ENCODE measurements at places on chromosomes 12 and 14.

DNA sequence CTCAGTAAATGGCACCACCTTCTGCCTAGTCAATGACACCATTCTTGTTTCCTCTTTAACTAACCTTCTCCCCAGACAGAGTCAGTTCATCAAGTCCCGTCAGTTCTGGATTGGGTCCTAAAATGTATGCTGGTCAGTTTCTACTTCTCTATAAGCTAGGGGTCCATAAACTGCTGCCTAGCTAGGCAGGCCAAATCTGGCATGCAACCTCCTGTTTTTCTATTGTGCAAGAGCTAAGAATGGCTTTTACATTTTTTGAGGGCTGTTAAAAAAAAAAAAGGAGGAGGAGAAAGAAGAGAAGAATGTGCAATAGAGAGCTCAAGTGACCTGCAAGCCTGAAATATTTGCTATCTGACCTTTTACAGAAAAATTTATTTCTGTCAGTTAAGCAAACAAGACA, 6.4 kb upstream of the TMED10 start:
- DNase-seq, result no peak

DNA sequence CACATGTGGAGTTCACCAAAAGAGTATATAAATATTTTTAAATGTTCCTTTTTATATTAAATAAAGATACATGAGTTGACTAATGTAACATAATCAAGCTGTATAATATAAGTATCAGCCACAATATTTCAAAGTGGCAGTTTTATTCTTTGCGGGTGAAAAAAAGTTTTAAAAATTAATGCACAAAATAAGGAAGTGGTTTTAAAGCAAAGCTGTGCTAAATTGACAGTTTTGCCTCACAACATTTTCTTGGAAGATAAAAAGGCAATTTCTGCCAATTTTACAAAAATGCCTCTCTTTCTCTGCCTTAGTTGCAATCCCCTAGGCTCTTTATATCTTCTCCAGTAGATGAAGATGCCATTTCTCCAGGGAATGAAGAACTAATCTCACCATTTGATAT, 719.1 kb downstream of the C12orf50 start:
- DNase-seq, result no peak

DNA sequence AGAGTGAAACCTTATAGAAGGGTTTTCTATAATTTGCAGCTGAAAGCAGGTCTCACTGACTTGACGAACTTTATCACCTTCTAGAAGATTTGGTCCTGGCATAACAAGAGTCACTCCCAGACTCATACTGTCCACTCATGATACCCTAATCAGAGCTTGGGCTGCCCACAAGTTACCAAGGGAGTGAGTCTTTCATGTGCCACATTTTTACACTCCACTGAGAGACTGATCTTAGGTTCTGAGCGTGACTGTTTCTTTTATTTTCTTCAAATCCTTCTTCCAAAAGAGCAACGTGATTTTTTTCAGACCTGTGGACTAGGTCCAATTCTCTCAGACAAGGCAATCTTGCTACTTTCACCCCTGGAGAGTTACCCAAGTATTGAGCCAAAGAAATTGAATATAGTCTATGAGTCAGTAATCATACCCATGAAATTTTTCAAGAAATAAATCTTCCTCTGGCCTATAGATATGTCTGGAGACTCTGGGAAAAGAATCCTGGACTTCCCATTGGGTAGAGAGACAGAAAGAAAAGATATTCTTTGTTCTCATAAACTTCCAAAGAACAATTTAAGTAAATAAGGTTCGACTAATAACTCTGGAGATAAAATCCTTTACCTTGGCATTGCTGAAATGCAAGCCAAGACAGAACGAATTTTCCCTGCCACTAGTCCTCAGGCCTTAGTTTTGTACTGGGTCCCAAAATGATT, 26.9 kb downstream of the SIX1 start:
- DNase-seq, result no peak

GRCh38 chr14:100604121-100604501, 16.9 kb upstream of the BEGAIN start:
- no peak for DNase-seq

DNA sequence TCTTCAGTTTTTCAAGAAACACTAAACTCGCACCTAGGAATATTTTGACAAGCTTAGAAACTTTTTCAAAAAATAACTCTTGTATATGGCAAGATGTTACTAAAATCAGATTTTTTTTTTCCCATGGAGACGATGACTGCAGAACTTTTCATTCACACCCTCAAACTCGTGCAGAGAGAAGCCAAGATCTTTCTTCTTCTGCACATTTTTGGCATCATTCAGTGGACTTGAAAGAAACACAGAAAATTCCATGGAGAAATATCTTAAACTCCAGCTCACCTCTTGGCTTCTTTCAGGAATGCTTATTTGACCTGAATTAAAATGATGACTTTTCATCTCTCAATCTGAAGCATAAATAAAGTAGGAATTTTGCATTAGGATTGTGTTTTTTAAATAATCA, 919.4 kb downstream of the NRXN3 start:
- no peak for DNase-seq

DNA sequence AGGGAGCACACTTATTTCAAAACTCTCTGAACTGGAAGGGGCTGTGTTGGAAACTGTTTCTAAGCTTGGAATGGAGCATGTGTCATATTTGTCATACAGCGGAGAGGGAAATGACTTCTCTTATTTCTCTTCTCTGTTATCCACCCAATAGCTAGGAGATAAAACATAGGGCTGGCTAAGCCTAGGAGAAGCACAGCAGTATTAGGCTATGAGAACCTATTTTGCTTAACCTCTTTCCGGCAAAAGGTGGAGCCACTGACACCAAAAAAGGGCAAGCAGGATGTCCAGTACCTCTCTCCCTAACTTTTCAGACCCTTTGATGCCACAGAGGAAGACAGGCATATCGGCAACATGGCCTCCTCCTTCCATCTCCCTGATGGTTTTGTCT, 148.3 kb downstream of the CRADD start:
- no peak for DNase-seq

DNA sequence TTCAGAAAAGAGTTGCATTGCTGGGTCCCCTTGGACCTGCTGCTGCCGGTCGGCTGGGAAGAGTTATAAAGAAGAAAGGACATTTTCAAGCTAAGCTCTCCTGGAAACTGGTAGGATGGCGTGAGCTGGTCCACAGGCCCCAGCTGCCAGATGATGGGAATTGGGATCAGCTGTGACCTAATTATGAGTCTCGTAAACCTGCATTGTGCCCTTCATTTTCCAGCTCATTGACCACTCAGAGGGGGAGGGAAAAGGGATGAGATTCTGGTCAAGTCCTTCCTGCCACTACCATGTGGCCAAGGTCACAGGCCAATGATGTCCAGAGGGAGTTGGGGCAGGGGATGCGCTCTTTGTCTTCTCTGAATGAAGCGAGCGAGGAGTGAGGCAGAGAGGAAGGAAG, 320.9 kb downstream of the NRXN3 start:
- no peak for DNase-seq

- DNase-seq, result no peak
Measured at GRCh38 chr12:3152011-3152511, 74.9 kb downstream of the TSPAN9 start.

- no peak for DNase-seq
Measured at GRCh38 chr12:21547437-21547836, 21.3 kb downstream of the SPX start.

DNA sequence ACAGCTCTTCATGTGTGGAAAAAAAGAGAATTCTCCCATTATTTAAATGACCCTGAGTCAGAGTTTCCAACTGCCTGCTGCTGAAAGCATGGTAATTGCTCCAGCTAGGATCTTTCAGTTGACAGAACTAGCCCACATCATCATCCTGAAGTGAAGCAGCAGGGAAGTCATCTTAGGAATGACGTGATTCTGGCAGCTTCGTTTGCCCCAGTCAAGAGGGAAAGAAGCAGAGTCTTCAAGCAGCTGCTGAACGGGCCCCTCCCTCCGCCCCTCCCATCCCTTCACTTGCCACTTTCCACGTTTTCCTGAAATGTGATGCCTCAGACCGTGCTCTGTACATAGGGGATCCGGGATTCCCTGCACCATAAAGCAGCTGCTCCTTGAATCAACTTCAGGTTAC, 455.0 kb upstream of the TMEM132C start:
- DNase-seq, result no peak

DNA sequence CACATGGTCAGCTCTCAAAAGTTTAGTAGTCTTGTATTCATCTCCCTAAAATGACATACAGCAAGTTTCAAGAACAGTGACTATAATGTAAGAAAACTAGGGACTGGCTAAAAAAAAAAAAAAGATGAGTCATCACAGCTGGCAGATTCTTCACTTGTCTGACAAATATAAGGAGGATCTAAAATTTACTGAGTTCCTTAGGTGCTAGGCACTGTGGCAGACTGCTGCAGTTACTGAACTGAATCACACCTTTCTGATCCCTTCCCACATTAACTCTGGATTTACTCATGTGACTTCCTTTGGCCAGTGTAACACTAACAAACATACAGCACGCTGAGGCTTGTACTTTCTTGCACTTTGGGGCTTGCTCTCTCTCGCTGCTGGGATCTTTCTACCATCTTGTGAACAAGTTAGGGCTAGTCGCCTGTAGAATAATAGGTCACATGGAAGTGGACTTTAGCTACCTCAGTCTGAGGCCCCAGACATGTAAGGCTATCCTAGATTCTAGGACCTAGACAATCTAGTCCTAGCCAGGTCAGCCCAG, 32.1 kb downstream of the BAZ1A start:
- no peak for DNase-seq

DNA sequence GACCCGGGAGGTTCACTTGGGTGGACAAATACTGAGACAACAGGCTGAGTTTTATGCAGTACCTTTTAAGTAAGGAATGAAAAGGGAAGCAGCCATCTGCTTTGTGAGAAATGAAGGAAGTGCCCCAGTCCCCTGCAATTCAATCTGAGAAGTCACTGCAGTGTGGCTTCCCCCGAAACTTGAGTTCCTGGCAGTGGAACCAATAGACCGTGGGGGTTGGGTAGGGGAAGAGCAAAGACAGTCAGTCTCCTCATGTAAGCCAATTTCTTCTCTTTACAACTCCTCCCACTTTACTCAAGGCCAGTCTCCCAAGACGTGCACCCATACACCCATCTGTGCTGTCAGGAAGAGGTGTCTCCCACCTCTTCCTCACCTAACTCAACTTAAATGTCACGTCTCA, 206.5 kb downstream of the BCAT1 start:
- DNase-seq, result no peak

- no peak for DNase-seq
Measured at GRCh38 chr14:94665544-94665943, 53.4 kb downstream of the SERPINA3 start.

- DNase-seq, result no peak
Measured at GRCh38 chr12:22103418-22103817, 57.4 kb downstream of the CMAS start.

- DNase-seq, result peak; percentile 37
Measured at GRCh38 chr14:65864549-65864948, 452.0 kb downstream of the FUT8 start.

DNA sequence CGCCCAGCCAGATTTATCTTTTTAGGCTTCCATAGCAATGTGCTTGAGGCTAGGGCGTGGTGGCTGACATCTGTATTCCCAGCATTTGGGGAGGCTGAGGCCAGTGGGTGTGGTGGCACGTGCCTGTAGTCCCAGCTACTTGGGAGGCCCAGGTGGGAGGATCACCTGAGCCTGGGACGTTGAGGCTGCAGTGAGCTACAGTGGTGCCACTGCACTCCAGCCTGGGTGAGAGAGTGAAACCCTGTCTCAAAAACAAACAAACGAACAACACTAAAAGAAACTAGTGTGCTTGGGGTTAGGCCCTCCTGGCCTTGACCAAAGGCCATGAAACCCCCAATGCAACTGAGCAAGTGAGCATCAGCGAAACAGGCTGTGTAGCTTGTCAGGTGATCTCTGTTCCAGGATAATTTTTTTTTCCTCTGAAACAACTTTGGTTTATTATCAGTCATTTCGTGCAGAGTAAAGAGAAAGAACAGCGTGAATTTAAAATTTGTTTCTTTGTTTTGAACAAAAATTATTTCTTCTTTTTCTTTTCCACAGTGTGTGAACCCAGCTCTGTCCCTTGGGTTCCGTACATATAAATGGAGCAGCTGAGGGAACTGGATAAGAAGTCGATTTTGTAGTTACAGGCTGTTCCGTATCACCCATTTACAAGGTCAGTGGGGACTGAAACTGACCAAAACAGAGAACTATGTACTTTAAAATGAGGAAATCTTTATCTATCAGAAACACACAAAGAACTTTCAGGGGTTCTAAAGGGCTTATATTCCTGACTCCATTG, 8.8 kb upstream of the TUBA1C start:
- no peak for DNase-seq

GRCh38 chr12:105843561-105843960, 295.2 kb downstream of the NUAK1 start:
- DNase-seq, result no peak

DNA sequence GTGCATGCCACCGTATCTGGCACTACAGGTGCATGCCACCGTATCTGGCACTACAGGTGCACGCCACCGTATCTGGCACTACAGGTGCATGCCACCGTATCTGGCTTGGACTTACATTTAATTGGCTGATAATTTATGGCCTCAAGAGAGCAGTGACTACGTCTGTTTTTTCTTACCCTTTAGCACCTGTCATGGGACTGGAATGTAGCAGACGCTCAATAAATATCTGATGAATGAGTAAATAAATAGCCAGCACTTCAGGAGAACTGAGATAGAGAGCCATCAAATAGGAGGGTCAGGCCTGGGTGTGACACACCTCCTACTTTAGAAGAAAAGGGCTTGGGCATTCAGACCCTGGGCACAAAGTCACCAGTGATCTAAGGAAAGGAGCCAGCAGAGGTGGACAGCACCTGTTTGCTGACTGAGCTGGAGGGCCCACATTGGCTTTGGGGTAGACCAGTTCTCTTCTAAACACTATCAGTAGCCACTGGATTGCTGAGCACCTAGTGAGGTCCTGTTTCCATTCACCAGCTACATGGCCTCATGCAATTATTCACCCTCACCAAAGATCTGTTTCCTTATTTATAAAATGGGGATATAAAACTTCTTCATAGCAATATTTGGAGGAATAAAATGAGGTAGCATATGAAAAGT, 50.1 kb downstream of the RFX4 start:
- no peak for DNase-seq

- DNase-seq, result no peak
Measured at GRCh38 chr12:4026517-4026916, 153.3 kb upstream of the PARP11 start.

GRCh38 chr14:103908580-103908979, 19.7 kb upstream of the TDRD9 start:
- DNase-seq, result no peak

- DNase-seq, result no peak
Measured at GRCh38 chr12:115194448-115194847, 510.5 kb upstream of the TBX3 start.

DNA sequence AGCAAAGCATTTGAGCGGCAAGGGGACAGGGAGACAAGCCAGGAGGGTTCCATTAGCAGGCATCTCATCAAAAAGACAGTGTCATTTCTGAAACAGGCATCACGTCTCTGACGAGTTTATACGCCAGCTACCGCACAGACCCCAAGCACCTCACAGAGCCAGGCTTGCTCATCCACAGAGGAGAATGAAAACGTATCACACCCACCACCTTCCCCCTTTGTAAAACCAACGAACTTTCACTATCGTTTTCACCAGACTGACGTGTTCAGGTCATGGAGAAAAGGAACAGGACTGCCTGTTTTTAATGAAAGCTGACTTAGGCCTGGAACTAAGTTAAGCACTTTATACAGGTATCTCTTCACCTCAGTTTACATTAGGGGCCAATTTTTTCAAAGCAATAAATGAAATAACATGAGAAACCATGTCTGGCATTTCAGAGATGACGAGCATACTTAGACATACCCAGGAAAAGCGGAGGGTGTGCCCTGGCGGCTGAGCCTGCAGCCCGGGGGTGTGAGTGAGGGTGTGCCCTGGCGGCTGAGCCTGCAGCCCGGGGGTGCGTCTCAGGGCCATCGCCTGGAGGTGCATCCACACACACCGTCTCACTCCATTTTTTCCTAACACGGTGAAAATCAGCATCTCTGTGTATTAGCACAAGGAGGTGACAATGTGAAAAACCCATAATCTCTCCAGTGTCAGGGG, 41.9 kb downstream of the STX2 start:
- no peak for DNase-seq
